ENCODE measurements at places on chromosomes 2 and 18. TPM values are rescaled to one million over a fixed set of nuclear protein-coding genes. Genes with fewer than 3 reads are reported as not detected.

- no peak for DNase-seq
These were observed 360.5 kb downstream of the EPHA4 start for GRCh38 chr2:221211653-221212052.

DNA sequence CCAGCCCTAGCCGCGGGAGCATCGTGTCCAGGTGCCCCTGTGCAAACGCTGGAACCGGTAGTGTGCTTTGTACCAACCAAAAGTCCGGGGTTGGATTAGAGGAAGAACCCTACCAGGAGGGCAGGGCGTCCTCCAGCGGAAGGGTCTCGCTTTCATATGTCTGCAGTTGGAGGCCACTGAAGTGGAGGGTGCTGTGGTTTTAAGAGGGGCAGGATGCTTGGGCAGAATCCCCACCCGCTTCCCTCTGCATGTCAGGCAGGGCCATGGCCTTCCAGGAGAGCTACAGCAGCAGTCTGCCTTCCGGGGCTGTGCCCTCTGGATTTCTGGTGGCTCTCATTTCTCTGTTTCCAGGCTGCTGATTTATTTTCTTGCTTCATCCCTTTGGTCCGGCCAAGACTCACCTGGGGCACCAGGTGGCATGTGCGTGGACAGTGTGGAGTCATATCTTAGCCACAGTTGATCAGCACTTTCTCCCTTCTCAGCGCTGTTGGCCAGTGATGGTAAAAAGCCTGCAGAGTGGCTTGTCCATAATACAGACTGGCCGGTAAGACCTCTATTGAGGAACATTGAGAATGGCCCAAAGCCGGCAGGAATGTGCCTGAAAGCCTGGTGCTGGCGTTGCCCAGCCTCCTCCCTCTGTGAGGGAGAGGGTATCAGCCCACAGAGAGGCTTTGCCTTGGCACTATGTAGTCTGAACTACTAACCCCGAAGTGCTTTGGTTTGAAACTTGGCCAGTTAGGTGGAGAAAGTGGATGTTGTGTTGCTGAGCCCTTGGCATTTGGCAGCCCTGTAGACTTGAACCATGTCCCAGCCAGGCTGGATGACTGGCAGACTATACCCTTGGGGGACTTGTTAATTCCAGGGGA is 1.8 kb downstream of the AGAP1 start:
- DNase-seq: no peak

DNA sequence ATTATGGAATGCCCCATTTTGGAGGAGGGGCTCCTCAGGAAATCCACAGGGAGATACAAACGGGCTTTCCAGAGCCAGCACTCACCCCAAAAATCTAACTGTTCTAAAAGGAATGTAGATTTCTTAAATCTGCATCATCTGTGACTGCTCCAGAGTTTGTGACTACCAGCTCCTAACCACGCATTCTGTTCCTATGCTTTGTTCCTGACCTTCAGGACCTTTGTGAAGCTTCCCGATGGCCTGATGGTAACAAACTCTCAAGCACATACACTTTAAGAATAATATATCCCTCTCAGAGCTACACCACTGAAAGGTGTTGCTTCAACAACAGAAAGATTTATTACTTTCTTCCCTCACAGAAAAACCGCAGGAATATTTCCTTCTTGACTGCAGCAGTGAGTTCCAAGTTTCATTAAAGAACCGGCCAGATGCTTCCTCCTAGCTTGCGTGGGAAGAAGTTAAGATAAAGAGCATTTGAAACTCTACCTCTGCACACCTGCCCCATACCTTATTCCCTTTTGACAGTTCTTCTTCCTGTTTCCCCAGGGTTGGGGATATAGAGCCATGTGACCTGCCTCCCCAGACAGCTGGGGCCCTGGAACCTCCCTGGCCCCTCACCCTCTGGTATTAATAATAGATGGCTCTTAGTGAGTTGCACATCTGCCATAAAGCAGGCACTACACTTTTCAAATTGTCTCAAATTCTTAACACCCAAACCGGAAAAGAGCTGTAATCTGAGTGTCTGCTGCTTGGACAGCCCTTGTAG is 40.2 kb upstream of the EML4 start:
- DNase-seq: no peak

- no peak for DNase-seq
These were observed 48.1 kb downstream of the PKDCC start for GRCh38 chr2:42095923-42096408.

- no peak for DNase-seq
These were observed 11.3 kb downstream of the UPP2 start for GRCh38 chr2:158112992-158113391.

GRCh38 chr18:79748321-79749180 is 49.2 kb upstream of the KCNG2 start:
- DNase-seq: no peak

- no peak for DNase-seq
These were observed 73.7 kb downstream of the DGKD start for GRCh38 chr2:233428008-233428407.

DNA sequence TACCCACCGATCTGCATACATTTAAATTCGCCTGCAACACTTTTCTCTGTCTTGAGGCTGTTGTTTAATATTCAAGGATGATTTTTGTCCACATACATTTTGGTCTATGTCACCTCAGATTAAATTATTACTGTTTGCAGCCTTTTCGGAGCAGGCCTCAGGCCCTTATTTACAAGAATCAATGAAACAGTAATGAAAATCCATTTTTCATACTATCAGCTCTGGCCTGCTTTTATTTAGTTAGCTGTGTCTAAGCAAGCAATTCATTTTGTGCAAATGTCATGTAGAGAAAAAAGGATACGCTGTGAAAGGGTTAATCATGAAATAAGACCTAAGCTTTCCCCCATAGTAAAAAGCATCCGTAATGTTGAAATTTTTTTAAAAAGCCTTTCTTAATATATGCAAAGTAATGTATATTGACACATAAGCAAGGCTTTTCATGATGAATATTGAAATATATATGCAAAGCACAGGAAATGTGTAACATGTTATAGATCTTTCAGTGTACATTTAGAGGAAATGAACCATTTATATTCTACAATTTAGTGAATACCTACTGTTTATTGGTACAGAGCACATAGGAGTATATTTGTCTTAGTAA is 1135.3 kb upstream of the ZEB2 start:
- DNase-seq: no peak

- no peak for DNase-seq
These were observed 138.8 kb downstream of the WDSUB1 start for GRCh38 chr2:159147690-159148089.

GRCh38 chr18:25604196-25604893 is 252.4 kb upstream of the ZNF521 start:
- DNase-seq: no peak

- DNase-seq: peak; percentile 26
These were observed 862 bp downstream of the C18orf54 start for GRCh38 chr18:54358495-54359040.

- DNase-seq: no peak
These were observed 85.0 kb upstream of the FAM237A start for GRCh38 chr2:206557321-206557720.

DNA sequence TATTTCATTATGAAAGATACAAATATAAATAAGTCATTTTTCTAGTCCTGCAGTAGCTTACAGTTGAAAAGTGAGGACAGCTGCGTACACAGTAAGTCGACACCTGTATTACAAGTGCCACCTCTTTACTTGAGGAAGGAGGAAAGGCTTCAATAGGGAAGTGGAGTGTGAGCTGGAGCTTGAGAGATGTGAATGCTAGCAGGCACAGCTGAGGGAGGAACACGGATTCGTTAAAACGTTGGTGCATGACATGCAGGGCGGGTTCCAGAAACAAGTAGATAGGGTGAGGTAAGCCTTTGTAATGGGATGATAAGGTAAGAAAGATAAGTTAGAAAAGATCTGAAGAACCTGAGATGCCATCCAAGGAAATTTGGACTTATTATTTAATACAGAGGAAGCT is 98.1 kb upstream of the CSRNP3 start:
- no peak for DNase-seq

GRCh38 chr18:36296650-36297416 is 680 bp upstream of the FHOD3 start:
- DNase-seq: no peak

GRCh38 chr2:205748639-205749038 is 66.3 kb downstream of the NRP2 start:
- no peak for DNase-seq

GRCh38 chr2:239811111-239811781 is 213.9 kb downstream of the NDUFA10 start:
- no peak for DNase-seq

- DNase-seq: no peak
These were observed 14.1 kb downstream of the MGAT4A start for GRCh38 chr2:98716786-98717185.

DNA sequence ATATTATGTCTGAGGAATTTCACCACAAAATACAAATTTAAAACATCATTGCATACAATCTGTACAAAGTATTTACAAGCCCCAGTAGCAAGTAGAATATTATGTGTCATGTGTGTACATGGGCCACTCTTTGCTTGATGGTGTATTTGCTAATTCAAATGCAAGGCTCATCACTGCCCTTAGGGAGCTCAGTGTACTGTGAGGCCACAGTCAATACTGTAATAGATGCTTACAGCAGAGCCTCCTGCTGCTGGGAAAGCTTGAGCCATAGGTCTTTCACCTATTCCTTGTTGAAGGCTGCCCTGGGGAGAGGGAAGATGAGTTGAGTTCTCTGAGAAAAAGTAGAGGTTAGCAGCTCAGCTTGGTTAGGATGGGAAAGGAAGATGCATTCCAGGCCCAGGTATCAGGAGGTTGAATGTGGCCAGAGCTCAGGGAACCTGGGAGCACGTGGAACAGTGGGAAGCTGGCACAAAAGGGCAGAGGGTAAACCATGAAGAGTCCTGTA is 189.6 kb downstream of the LRP1B start:
- DNase-seq: no peak

GRCh38 chr2:55309446-55309845 is 40.4 kb upstream of the MTIF2 start:
- no peak for DNase-seq

GRCh38 chr2:228613133-228613850 is 431.8 kb upstream of the SPHKAP start:
- no peak for DNase-seq

DNA sequence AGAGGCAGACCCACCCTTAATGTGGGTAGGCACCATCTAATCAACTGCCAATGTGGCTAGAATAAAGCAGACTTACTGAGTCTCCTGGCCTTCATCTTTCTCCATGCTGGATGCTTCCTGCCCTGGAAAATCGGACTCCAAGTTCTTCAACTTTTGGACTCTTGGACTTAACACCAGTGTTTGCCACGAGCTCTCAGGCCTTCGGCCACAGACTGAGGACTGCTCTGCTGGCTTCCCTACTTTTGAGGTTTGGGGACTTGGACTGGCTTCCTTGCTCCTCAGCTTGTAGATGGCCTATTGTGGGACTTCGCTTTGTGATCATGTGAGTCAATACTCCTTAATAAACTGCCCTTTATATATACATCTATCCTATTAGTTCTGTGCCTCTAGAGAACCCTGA is 21.9 kb downstream of the ST8SIA5 start:
- no peak for DNase-seq

GRCh38 chr2:32835148-32835547 is 111.6 kb upstream of the LTBP1 start:
- DNase-seq: no peak

DNA sequence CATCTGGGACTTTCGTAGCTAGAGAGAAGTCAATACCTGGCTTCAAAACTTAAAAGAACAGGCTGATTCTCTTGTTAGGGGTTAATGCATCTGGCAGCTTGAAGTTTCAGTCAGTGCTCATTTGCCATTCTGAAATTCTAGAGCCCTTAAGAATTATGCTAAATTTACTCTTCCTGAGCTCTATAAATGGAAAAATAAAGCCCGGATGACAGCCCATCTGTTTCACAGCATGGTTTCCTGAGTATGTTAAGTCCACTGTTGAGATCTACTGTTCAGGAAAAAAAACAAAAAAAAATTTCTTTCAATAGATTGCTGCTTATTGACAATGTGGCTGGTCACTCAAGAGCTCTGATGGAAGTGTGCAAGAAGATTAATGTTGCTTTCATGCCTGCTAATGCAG is 101.3 kb upstream of the RPE start:
- no peak for DNase-seq

GRCh38 chr18:58217052-58217451 is 173.0 kb downstream of the NEDD4L start:
- DNase-seq: no peak

- DNase-seq: no peak
These were observed 91.6 kb downstream of the TTC32 start for GRCh38 chr2:19810148-19810547.

DNA sequence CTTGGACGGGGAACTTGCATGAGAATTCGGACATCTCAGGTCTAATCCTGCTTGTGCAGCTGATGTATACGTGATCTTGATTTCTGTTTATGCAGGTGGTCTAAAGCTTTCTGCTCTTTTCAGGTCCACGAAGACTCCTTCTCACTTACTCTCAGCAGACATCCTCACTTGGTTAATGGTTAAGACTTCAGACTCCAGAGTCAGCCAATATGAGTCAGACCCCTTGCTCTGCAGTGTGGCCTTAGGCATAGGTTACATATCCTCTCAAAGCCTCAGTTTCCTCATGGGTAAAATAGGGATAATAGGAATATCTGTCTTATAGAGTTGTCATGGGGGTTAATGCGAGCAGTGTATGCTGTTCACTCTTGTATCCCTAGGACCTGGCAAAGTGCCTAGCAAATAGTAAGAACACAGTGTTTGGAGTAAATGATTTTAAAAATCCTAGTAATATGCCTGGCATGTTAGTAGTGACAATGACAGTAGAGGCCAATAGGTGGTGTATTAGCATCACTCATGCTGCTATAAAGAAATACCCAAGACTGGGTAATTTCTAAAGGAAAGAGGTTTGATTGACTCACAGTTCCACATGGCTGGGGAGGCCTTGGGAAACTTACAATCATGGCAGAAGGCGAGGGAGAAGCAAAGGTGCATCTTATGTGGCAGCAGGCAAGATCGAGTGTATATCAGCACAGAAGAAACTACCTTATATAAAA is 42.3 kb downstream of the XRCC5 start:
- DNase-seq: no peak

- no peak for DNase-seq
These were observed 95.0 kb upstream of the CCDC68 start for GRCh38 chr18:55054021-55054990.

- DNase-seq: no peak
These were observed 28.5 kb upstream of the HS6ST1 start for GRCh38 chr2:128347171-128347558.

DNA sequence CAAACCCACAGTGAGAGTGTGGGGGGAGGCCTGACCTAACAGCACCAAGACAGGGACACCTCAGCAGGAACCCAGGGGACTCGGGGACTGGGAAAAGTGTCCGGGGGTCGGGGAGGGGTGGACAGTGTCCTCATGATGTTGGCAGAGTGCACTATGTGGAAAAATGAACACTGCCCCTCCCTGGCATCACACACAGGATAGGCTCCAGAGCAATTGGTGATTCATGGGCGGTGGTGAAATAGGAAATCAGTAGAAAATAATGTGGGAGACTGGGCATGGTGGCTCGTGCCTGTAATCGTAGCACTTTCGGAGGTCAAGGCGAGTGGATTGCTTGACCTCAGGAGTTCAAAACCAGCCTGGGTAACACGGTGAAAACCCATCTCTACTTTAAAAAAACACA is 3.6 kb upstream of the ANO7 start:
- DNase-seq: no peak

Gene UGT1A5
- polyA plus RNA-seq: not detected

Gene ALKAL2
- 6.6 TPM for polyA plus RNA-seq

Gene HOXD8
- polyA plus RNA-seq: 187 TPM

Gene IL1R2
- 0.31 TPM for polyA plus RNA-seq

Gene MRPL53
- 34.3 TPM for polyA plus RNA-seq

Gene STEAP3
- 1.7 TPM for polyA plus RNA-seq

Gene COL3A1
- polyA plus RNA-seq: 1,302 TPM

Gene OTOS
- 0.36 TPM for polyA plus RNA-seq

Gene MYO7B
- 33.3 TPM for polyA plus RNA-seq

Gene GNAL
- 3.7 TPM for polyA plus RNA-seq

Gene NPPC
- 0.67 TPM for polyA plus RNA-seq

Gene MC5R
- polyA plus RNA-seq: 0.11 TPM

Gene GALM
- 60.0 TPM for polyA plus RNA-seq

Data from renal cortex interstitium (tissue), 15 donors.